ENCODE measurements at places on chromosomes 12 and 14. TPM values are rescaled to one million over a fixed set of nuclear protein-coding genes. Genes with fewer than 3 reads are reported as not detected.

Gene LRRIQ1
- total RNA-seq: 0.42 TPM

Gene IQSEC3
- 0.26 TPM for total RNA-seq

Gene IL25
- total RNA-seq: not detected

Gene FOXN3
- total RNA-seq: 160 TPM

Gene PPM1H
- total RNA-seq: 3.0 TPM

Gene CARMIL3
- 0.29 TPM for total RNA-seq

Gene ACOT4
- total RNA-seq: 0.57 TPM

Gene CELA1
- total RNA-seq: not detected

Gene SLC5A8
- not detected for total RNA-seq

Gene DAO
- total RNA-seq: not detected

Gene SPIC
- not detected for total RNA-seq

Gene VWF
- total RNA-seq: 163 TPM

Gene ABCB9
- total RNA-seq: 3.8 TPM

Gene PMEL
- total RNA-seq: 0.66 TPM

Gene TFCP2
- total RNA-seq: 14.7 TPM

Gene FCF1
- 26.7 TPM for total RNA-seq

Gene DBX2
- total RNA-seq: not detected

Gene HOXC4
- 0.83 TPM for total RNA-seq

Gene PSMB5
- total RNA-seq: 155 TPM

Gene RFX4
- total RNA-seq: not detected

Gene LGR5
- total RNA-seq: 0.34 TPM

Gene CD27
- total RNA-seq: not detected

Gene COX8C
- total RNA-seq: not detected

Gene TROAP
- total RNA-seq: 0.26 TPM

Gene PLCZ1
- not detected for total RNA-seq

Gene SLC25A47
- not detected for total RNA-seq

Gene INF2
- 65.3 TPM for total RNA-seq

Gene DNAJC22
- 0.17 TPM for total RNA-seq

Gene PLEKHD1
- not detected for total RNA-seq

Gene LAG3
- 4.0 TPM for total RNA-seq

Gene CD4
- total RNA-seq: 11.9 TPM

Gene COPZ1
- 50.0 TPM for total RNA-seq

Gene OR4E2
- not detected for total RNA-seq

Gene BMAL2
- total RNA-seq: 4.6 TPM

Gene KLRG1
- total RNA-seq: 1.7 TPM

Gene SLC7A8
- total RNA-seq: 48.3 TPM

Gene TOMM20L
- total RNA-seq: not detected

Gene KRT83
- not detected for total RNA-seq
